RKO (cell line): ENCODE measurements at places on chromosomes 12 and 14.
A peak's percentile ranks its signal among the peaks of the same experiment; 100 is the strongest.

DNA sequence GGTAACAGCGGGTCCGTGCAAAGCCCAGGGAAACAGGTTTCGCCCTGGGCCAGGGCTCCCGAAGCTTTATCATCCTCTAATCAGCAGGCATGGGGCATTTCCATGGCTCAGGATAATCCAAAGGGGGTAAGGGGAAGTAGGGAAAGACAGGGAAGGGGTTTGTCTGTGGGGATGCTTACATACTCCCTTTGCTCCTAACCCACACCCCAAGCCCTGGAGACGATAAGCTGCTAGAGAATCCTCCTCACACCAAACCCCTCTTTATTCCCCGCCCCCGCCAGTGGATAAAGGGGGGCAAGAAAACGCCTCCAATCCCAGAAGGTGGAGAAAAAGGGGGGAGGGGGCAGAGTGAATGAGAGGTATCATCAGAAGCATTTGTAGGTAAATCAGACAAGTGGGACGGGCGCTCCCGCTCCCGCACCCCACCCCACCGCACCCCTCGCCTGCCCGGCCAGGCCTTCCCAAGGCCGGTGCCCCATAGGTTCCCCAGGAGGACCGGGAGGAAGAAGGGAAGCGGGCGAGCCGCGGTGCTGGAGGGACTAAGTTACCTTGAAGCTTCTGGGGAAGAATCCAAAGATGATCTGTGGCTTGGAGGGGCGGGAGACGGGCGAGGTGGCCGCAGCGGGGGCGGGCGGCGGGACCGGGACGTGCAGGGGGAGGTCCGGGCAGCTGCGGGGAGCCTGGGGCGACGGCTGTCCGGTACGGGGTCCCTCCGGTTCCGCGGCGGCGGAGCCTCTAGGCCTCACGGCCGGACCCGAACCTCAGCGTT is 762 bp downstream of the PPP2R5E start:
- DNase-seq = peak; percentile 32

DNA sequence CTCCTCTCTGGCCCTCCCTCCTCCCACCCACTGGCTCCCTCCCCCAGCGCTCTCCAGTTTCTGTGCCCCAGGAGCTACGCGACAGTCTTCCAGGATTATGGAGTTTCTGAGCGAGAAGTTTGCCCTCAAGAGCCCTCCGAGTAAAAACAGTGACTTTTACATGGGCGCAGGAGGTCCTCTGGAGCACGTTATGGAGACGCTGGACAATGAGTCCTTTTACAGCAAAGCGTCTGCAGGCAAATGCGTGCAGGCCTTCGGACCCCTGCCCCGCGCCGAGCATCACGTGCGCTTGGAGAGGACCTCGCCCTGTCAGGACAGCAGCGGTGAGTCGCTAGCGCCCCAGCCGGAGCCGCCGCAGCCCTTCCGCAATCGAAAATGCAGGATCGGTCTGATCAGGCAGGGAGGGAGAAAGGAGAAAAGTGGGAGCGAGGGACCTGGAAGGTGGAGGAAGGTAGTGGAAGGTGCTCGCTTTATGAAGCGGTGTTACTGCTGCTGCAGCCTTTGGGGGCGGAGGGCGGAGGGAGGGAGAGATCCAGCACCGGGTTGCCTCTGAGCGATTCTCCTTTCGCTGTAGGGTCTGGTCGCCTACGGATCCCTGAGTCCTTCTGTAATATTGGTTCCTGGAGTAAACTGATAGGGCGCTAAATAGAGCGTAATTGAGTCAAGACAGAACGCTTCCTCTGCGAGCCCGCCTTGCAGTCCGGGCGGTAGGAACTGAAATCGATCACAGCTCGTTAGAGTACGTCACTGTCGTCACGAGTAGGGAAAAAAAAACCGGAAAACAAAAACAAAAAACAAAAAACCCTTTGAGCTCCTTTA is at the start of gene ALX1:
TSS of gene ALX1 (plus strand) at position 56 of the 819 bp plus-strand sequence. CDS start at position 98, 42 bp downstream.
- DNase-seq = no peak

DNA sequence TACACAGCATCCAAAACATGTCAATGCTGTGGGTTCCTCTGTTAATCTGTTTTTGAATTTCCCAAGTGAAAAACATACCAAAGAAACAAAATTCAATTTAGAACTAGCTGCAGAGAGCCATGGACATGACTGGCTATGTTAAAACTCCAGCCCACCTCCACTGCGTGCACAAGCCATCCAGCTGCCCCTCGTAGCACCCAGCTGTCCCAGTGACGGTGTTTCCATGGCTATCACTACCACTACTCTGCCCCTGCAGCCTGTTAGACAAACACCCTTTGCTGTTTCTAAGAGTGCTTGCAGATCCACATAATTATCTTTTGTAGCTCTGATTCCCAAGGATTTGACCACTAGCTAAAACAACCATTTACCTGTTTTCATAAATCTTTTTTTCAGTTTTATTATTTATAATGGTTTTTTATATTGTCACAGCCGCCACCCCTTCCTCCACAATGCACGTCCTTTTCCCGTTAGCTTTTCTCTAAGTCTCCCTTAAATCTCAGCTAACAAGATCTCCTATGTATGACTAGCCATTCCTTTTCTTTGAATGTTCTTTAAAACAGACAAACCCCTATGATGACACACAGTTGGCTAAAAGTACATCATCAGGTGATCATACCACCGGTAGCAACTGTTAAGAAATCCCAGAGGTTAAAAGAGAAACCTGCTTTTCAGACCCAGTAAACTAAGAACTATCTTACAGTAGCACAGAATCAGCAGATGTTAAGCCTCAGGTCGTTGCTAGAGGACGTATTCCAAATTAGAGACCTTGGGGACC is 37.8 kb upstream of the NAA30 start:
- no peak for DNase-seq

GRCh38 chr14:68856572-68856971 is 63.7 kb upstream of the ZFP36L1 start:
- no peak for DNase-seq

- no peak for DNase-seq
Observed at GRCh38 chr12:132366341-132366861, 37.0 kb upstream of the GALNT9 start.

DNA sequence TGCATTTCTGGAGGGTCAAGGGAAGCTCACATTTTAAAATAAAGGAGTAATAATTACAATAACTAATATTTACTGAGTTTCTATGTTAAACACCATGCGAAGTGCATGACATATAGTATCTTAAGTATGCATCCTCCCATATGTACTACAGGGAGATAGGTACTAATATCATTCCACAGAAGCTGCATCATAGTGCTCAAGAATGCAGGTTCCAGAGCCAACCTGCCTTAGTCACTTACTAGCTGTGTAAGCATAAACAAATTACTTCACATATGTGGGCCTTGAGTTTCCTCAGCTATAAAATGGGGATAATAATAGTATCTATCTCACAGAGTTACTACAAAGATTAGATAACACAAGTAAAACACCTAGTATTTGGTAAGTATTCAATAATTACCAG is 18.3 kb downstream of the ARMH4 start:
- DNase-seq = peak; percentile 34

DNA sequence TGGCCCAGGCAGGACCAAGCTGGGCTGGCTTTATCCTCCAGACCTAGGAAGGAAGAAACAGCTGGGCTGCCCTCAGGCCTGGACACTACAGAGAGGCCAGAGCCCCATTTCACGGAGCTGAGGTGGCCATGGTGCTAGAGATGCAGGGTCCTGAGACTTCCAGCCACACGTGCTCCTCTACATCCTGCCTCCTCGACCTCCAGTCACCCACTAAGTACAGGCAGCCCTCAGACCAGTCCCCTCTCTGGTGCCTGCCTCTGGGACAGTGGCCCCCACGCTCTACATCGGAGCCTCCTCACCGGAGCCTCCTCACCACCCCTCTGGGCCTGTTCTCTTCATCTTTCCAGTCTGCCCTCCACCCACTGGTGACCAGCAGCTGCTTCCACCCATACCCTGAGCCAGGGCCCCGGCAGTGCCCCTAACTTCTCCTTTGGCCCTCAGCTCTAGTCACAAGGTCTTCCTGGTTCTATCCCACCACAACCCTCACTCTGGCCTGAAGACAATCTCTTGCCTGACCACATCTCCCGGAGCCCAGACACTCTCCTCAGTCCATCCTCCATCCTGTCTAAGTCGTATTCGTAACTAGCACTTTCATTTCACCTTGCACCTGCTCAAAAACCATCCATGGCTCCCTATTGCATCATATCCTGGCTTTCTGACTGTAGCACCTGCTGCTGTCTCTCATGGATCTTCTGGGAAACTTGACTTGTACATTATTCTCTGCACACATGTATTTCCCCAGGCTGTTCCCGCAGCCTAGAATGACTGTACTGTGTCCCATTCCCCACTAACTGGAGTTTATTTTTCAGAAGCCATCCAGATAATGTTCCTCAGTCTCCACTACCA is 43.9 kb downstream of the DIO3 start:
- DNase-seq = no peak

- no peak for DNase-seq
Observed at GRCh38 chr12:126482238-126482889, 1417.1 kb downstream of the AACS start.
